Stimulated activated CD4-positive, alpha-beta T cell treated with anti-CD3 and anti-CD28 coated beads, TNF-alpha, amount 100 ng/mL, for 1 hour (primary cell): ENCODE measurements at places on chromosomes 1 and 21.

GRCh38 chr1:45647248-45648021 lies 23.6 kb upstream of the CCDC17 start:
- no peak for DNase-seq

GRCh38 chr1:37478451-37478881 lies 4.1 kb downstream of the ZC3H12A start:
- DNase-seq, result no peak

GRCh38 chr21:35294231-35294898 lies 245.3 kb upstream of the RUNX1 start:
- DNase-seq, result no peak

DNA sequence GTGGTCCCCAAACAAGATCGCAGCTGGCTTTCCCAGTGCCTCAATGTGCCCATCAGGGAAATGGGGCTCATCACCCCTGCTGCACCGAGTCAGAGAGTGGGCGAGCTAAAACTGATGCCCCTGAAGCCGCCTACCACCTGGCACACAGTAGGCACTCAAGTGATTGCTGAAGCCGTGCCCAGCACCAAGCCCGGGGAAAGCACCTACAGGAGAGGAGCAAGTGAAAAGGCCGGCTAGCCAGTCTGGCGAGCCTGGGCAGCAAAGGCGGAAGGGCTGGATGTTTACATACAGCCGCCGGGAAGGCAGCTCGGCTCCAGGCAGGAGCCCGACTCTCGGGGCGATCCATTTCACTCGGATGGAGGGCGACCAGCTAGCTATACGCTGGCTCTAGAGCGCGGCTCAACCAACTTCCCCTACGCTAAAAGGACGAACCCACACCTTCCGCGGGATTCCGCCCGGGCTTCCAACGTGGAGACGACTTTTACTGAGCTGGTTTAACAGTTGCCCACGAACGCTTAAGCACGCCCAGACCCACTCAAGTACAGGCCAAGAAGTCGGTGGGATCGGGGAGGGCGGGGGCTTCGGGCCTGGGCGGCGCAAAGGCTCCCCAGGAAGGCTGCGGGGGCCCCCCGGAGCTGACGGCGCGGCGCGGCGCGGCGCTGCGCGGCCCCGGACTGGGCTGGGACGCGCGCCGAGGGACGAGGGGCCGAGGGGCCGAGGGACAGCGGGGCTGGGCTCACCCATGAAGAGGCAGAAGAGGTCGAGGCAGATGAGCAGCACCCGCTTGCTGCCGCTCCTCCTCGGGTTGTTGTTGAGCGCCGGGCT lies 1.0 kb downstream of the PLPP3 start:
- no peak for DNase-seq

DNA sequence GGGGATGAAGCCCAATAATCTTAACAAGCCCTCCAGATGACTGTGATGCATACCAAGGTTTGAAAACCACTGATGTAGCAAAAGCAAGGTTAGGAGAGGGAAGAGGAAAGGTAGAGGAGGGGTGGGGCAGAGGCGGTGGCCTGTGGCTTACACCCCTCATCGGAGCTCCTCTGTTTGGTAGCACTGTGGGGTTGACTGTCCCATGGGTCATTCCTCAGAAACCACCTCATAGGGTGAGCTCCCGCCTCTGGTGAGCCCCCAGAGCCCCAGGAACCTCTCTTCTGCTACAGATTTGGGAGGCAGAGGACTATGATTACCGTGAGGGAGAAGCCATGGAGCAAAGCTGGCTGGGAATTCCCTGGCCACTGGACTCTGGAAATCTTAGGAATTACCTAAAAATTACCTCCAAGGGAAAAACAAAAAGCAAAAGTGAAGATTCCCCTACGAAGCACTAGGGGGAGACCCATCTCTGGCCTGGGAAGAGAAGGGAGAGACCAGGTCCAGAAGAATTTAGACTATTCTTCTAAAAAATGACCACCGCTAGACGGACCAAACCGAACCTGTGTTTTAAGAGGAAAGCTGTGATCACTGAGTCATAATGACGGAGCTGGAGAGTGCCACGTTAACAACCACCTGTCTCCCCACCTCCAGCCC lies 1.5 kb upstream of the RASSF5 start:
- no peak for DNase-seq

GRCh38 chr1:6269296-6269695 lies 8.4 kb upstream of the GPR153 start:
- no peak for DNase-seq

- DNase-seq, result no peak
Observed at GRCh38 chr1:119141020-119141424, 569 bp upstream of the WARS2 start.

GRCh38 chr1:168089326-168089978 lies 47.3 kb downstream of the GPR161 start:
- no peak for DNase-seq

DNA sequence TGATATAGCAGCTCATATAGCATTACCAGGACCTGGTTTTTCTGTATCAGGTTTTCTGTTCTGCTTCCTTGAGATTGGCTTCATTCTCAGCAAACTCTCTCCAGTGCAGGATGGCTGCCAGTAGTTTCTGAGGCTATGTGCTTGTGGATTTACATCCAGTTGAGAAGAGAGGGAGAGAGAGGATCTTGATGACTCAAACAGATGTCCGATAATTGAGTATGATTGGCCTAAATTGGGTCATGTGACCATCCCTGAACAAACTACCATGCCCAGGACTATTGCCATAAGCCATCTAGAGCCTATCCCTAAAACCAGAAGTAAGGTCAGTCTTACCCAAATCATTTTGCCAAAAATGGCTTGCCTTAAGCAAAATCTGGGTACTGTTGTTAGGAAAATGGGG lies 18.1 kb upstream of the PSMA5 start:
- no peak for DNase-seq

DNA sequence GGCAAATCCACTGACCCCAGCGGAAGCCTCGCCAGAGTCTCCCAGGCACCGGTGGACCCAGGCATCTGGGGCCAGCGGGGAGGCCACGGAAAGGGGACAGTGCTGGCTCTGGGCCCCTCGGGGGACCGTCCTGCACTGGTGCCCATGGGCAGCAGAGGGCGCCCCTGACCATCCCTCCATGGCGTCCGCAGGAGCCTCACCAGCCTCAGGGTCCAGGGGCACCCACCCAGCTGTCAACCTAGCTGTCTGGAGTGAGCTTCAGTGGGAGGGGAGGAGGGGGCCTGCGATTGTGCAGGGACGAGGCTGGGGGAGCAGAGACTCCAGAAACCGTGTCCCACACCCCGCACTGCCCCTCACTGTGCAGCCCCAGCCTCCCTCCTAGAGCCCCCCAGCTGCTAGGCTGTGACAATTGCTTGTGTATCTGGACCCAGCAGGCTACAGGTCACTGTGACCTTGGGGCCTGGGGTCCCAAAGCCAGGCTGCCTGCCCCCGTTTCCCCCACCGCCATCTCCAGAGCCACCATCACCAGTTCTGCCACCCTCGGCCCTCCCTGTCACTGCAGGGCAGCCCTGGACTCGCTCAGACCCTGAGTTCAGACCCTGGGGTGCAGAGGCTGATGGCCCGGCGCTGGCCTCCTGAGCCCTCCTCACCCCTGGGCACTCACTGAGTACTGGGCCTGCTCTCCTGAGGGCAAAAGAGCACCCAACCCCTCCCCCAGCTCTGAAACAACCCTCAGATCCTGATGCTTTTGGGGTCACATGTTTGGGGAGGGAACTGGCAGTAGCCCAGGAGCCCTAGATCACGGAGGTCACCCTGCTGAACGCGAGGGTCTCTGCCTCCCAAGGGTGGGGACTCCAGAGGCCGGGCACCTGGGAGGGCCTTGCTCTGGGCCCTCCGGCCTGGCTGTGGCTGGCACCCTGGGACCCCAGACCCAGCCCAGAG lies 10.6 kb upstream of the COL6A1 start:
- no peak for DNase-seq

- DNase-seq, result no peak
Observed at GRCh38 chr1:222791006-222791710, 23.7 kb upstream of the DISP1 start.

DNA sequence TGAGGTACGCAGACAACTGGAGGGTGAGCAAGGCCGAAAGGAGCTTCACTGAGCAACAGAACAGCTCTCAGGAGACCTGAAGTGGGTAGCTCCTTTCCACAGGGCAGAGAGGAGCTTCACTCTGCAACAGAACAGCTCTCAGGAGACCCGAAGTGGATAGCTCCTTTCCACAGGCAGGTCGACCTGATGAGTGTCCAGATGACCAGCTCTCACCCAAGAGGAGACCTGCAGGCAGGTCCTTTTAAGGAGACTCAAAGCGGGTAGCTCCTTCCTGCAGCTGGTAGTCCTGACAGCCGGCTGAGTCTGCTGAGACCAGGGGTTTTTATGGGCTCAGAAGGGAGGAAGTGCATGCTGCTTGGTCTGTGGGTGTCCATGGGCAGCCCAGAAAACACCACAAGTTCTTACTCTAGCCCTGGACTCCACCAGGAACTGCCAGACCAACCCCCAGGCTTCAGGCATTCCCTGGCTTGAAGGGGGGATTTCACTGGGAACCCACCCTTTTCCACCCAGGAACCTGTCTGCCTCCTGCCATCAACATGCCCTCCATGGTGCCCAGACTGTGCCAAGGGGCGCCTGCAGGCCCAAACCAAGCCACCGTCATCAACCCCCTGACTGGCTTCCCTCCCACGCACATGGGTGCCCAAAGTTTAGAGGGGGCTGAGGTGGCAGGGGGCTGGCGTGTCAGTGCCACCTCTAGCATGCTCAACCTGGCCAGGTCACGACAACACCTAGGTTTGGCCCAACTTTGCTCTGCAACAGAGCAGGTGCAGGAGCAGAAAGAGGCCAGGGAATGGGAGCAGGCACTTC lies 43.6 kb downstream of the ZBTB8OS start:
- DNase-seq, result no peak

- no peak for DNase-seq
Observed at GRCh38 chr1:35560256-35561225, 2.9 kb downstream of the NCDN start.

DNA sequence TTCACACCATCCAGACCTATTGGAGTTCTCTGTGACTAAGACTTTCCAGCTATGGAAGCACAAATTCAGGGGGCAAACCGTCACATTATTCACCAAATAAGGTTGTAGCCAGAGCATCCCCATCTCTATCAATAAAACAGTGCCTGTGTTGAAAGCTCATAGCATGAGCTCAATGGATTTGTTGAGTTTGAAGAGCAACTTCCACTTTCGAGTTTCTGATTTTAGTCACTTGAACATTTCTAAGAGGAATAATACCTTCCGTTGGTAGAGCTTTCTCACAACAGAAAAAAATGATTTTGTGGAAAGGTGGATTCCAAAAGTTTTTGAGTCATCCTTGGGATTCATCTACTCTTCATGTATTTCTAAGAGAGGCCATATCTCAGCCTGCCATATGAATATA lies 13.0 kb upstream of the ELAVL4 start:
- no peak for DNase-seq

DNA sequence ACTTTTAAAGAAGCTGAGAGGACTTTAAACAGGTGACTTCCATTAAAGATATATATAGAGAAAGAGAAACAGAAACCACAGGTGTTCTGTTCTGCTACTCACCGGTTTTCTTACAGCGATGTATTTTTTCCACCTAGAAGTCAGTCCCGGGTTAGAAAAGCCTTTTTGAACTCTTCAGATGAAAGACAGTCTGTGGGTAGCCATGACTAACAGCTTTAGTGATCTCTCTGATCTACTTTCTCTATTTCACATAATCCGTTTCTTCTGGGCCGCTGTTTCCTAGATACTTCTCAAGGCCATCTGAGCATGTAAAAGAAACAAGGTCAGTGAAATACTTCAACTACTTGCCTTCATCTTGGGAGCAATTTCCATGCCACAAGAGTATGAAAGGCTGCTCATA lies 25.1 kb downstream of the WDR64 start:
- no peak for DNase-seq

DNA sequence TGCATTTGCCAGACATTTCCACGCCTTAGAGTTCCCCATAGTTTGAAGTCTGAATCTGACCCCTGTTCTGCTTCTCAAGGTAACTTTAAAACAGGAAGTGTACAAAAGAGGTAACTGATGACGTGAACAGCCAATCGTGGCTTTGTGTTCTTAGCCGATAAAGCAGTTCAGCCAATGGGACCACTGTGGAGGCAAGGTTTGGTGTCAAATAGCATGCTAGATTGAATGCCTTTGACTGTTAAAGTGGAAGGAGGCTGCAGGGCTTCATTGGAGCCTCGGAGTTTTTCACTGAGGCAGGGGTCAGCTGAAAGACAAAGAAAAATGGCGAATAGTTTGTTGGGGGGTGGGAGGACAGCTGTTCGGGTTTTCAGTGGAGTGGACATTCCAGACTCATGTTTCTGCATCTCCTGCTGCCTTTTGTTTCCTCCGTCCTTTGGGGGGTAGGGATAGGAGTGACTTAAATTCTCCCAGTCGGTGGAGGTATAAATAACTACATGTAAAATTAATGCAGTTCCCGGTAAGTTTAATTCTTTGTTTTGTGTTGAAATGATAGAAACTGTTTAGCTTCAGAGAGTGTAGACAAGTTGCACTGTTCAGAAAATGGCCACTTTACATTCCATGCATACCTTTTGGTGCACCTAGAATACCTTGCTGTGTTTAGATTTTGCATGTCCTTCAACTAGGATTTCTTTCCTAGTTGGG lies 17.7 kb downstream of the NFYC start:
- peak; percentile 26 for DNase-seq

DNA sequence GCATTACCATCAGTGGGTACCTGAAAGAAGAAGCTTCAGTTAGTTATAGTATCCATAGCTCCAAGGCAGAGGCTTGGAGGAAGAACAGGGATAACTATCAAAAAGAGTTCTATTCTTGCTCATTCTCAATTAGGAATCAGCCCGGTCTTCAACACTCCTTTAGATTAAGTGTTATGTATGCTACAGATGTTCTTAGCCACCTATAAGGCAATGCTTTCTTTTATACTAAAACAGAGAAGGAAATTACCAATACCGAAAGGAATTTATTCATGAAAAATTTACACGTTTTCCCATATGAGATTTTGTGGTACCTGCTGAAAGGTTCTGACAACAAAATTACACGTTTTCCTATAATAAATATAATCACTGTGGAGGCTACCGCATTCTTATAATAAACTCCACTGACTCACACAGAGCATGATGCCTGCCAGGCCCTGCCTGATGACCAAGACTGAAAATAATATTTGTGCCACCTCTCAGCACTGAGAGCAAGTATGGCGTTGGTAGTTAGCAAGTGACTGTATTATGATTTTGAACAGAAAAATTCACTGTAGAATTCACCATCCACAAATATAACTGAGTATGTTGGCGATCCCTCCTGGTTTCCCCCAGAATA lies 58.3 kb downstream of the APP start:
- DNase-seq, result no peak

DNA sequence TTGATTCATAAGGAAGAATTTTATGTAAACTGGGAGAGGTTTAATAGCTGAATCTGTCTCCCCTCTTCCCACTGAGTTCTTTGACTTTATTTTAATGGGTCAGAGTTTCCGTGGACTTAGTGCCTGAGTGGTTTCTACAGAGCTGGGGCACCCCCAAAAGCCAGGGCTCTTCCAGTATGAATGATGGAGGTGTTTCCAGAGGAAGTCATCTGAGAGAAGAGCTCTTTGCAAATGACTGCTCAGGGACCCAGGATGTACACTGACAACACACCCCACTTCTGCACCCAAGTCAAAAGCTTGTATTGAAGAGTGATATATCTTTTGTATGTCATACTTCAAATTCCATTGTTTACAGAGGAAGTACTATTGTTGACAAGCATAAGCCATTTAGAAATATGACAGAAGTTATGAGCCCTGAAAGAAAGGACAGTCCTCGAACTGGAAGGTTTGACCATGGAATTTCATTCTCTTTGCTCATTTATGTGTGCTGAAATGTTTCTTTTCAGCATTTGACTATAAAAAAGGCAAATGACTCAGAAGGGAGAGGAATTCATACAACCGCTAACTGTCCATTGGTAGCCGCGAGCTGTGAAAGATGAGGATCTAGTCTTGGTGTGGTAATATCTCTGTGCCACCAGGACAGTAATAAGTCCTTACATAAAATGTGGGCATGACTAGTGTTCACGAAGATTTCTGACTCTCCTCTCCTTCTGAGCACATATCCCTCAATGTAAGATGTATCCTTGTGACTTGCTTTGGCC lies 25.4 kb upstream of the LMX1A start:
- no peak for DNase-seq
